ENCODE measurements at places on chromosomes 11 and 22.
A peak's percentile ranks its signal among the peaks of the same experiment; 100 is the strongest.

- DNase-seq = peak; percentile 23
Measured at GRCh38 chr11:78099666-78100065, 20.0 kb upstream of the NDUFC2 start.

DNA sequence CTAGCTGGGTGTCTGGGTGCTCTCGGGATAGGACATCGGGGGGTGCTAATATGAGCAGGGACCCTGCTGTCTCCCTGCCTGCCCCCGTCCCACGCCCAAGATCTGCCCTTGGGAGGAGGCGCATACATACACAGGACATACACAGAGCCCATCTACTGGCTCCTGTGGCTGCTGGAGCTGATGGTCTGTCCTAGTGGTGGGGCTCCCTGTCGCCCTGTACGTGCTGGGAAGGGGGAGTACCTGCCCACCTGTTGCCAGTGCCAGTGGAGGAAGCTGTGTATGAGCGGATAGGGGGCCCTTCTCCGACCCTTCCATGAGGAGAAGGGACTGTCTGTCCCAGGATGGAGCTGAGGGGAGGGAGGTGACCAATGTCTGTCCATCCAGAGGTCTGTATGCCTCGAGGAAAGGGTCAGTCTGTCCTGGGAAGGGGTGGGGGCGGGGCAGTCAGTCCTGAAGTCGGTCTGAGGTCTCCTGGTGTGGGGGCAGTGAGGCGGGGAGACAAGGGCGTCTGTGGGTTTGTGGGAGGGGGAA lies 952 bp downstream of the TBC1D10A start:
- DNase-seq = no peak

DNA sequence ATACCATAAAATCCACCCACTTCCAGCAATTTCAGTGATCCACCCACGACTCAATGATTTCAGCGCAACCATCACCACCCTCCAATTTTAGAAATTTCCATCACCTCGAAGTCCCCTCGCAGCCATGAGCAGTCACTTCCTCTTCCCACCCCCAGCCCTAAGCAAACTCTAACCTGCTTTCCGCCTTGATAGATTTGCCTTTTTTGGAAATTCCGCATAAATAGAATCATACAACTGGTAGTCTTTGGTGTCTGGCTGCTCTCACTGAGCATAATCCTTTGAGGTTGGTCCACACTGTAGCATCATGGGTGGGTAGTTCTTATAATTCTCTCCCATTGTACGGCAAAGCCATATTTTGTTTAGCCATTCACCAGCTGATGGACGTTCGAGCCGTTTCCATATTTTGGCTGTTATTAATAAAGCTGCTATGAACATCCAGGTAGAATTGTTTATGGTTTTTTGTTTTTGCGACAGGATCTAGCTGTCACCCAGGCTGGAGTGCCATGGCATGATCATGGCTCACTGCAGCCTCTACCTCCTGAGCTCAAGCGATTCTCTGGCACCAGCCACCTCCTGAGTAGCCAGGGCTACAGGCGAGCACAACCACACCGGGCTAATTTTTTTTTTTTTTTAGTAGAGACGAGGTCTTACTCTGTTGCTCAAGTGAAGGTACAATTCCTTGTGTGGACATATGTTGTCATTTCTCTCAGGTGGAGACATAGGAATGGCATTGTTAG lies 16.0 kb downstream of the PIM3 start:
- DNase-seq = no peak

DNA sequence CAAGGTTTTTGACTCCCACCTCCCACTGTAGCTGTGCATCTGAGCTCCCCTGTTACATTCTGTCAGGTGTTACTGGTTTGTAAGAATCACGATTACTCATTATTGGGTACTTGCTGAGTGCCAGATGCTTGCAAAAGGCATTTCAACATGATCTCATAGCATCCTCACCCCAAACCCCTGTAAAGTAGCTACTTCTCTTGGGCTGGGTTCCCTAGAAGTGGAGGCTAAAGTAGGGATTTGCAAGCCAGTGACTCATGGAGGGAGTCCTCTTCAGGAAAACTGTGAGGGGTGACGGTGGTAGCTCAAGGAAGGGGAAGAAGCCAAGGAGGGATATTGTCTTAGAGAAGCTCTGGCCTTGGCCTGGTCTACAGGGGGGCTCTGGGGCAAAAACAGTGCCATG lies 78.6 kb downstream of the TIMP3 start:
- no peak for DNase-seq

- DNase-seq = no peak
Measured at GRCh38 chr11:122062763-122063162, 53.3 kb downstream of the BLID start.

- DNase-seq = peak; percentile 28
Measured at GRCh38 chr22:26168330-26168851, 871 bp upstream of the SEZ6L start.

- DNase-seq = no peak
Measured at GRCh38 chr11:65208785-65209710, 27.3 kb downstream of the CAPN1 start.

GRCh38 chr11:10631761-10632160 lies 61.8 kb downstream of the IRAG1 start:
- DNase-seq = no peak

- no peak for DNase-seq
Measured at GRCh38 chr11:44149651-44150050, 54.2 kb downstream of the EXT2 start.

All from NCI-H1105 treated with DMSO at 0.1 percent for 48 hours (cell line).